CD4-positive, alpha-beta T cell (primary cell): ENCODE measurements at places on chromosomes 7 and 10.

DNA sequence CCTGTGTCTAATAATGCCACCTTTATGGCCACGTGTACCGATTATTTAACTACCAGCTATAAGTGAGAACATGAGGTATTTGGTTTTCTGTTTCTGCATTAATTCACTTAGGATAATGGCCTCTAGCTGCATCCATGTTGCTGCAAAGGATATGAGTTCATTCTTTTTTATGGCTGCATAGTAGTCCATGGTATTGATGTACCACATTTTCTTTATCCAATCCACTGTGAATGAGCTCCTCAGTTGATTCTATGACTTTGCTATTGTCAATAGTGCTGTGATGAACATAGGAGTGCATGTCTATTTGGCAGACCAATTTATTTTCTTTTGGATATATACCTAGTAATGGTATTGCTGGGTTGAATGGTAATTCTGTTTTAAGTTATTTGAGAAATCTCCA lies 96.4 kb downstream of the SLC25A40 start:
- DNase-seq: no peak

GRCh38 chr10:72375585-72375984 lies 20.9 kb upstream of the DNAJB12 start:
- no peak for DNase-seq

GRCh38 chr10:46014683-46015405 lies 15.6 kb downstream of the NCOA4 start:
- DNase-seq: no peak

- DNase-seq: no peak
These were observed 31.3 kb upstream of the INSYN2A start for GRCh38 chr10:127227663-127228062.

GRCh38 chr10:65032867-65033769 lies 1511.9 kb downstream of the REEP3 start:
- no peak for DNase-seq

GRCh38 chr7:139654276-139655181 lies 123.3 kb downstream of the HIPK2 start:
- DNase-seq: no peak

DNA sequence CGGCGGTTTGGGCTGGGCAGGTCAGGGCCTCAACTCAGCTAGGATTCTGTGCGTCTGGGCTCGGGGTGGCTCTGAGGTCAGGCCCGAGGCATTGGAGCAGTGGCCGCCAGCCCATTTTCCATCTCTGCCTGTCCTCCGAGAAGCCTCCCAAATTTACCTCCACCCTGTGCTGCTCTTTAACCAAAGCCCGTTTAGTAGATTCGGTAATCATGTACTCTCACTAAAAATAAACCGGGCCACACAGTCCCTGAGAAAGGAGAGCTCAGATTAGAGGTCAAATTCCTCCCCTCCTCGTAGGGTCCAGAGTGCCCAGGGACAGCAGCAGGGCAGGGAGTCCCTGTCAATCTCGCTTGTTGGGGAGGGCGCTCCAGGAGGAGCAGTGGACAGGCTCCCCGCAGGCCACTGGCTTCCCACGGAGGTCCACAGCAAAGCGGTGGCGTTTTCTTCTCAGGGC lies 88.7 kb upstream of the CHST15 start:
- DNase-seq: no peak

GRCh38 chr7:100356416-100357068 lies 1.4 kb upstream of the PILRB start:
- no peak for DNase-seq

GRCh38 chr10:103232772-103233488 lies 12.8 kb upstream of the RPEL1 start:
- no peak for DNase-seq

DNA sequence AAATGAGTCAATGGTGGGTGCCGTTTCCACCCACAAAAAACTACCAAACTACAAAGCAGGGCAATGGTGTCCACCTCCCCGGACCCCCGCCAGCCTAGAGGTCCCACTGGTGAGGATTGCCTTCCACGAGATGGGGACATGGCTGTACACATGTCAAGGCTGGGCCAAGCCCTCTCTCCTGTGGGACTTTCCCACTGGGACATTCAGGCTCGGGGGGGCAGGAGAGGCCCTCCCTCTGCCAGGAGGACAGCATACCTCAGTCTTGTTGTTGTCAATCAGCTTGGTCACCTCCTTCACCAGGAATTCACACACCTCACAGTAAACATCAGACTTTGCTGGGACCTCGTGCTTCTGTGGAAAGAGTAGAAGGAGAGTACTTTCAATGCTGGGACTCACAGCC lies 31.1 kb downstream of the PSAP start:
- DNase-seq: no peak

DNA sequence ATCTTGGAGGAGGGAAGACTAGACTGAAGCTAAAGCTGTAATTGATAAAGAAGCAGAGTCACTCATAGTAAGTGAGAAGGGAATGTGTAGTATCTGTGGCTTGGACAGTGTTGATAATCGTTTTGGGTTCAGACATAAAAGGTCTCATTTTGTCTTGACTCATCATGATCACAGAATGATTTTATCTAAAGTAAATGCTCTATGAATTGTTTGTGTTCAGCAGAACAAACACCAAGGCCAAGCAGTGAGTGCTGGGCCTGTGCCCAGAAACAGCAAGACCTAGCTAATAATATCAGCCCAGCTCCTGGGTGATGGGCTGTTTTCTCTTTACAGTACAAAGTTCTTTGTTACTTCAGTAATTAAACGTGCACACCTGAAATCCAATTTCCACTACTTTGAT lies 26.7 kb upstream of the CD36 start:
- DNase-seq: no peak

DNA sequence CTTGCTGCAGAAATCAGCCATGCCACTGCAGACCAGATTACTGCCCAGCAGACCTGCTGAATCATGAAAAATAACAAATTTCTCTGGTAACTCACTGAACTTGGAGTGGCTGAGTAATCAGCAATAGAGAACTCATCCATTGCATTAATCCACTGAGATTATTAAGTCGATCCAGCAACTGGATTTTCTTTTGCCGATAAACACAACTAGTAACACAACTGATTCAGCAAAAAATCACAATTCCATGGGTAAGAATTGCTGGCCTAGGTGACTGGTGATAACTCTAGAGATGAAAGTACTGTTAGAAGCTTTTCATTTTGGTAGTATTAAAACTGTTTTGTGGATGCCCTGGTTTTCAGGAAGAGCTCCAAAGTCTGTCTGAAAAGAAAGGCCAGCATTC lies 214.5 kb downstream of the ETV1 start:
- DNase-seq: no peak

DNA sequence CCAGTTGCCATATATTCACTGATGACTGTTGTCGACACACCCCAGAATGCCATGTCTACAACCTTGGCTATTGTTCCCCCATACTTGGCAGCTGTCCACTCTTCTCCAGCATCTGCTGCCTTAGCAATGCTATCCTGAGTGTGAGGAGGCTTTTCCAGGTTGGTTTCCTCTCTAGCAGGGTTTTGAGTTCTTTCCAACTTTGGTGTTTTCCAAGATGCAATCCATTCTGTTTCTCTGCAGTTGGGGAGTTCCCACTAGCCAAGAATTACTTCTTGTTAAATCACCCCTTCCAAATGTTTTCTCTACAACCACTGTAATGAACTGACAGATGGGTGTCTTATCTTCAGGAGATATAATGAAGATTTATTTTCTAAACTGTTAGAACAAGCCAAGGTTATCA lies 617.4 kb downstream of the CCSER2 start:
- DNase-seq: no peak

DNA sequence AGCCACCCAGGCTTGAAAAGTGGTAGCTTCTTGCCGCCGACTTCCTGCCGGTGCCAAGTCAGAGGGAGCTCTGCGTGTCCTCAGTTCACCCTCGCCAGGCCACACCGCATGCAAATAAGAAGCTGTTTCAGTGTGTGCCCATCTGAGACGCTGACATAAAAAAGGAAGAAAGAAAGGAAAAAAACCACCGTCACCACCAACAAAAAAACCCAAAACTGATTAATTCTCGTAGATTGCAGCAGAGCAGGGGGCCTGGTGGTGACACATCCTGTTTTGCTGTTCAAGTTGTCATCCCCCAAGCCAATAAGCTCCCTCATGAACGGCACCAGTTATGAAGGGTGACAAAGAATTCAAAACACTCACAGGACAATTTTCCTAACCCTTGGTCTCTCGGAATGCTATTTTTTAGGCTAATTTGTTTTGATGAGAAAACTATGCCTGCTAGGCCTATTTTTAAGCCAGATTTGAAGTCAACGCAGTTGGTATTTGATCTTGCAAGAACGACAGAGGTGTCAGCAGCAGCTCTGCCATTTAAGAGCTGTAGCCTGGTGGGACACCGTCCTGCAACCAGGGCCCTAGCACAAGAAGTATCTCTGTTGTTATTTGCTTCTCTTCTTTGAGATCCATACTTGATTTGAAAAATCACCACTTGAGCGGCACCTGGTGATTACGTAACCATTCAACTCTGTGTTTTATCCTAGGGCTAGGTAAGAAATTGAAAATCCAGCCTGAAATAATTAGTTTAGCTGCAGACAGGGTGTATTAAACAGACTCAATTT lies 145.6 kb downstream of the PFKFB3 start:
- peak; percentile 74 for DNase-seq
